ENCODE measurements at places on chromosomes 3 and 15.
A peak's percentile ranks its signal among the peaks of the same experiment; 100 is the strongest.

DNA sequence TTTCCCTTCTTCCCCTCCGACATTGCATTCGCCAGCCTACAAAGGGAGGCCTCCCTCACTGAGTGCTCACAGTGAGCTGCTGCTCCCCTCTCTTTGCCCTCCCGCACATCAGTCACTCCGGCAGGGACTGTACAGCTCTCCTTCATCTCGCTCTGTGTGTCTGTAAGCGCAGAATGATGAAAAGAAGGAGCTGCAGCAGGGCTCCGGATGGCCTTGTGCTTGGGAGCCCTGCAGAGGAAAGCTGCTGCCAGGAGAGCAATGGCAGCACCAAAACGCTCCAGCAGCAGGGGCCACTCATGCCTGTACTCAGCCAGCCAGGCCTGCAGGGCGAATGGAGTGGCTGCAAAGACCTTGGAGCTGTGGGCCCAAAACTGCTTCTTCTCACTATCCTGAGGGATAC, 107.0 kb upstream of the NSMCE3 start:
- no peak for DNase-seq

DNA sequence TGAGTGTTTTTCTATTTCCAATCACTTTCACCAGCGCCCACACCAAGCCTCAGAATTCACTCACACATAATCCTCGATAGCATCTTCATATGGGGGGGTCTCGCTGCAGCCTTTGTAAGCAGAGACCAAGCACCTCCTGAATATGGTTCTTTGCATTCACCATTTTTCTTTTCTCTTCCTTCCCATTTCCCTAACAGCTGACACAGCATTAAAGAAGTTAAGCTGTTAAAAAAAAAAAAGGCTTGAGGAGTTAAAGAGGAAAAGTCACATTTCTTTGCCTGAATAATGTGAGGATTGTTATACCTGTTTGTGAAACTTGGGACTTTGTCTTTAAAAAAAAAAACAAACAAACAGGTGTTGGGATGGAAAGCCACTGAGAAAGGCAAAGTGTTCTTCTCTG, 41.6 kb downstream of the RFTN1 start:
- no peak for DNase-seq

GRCh38 chr3:54917862-54918261, 10.0 kb downstream of the LRTM1 start:
- DNase-seq = no peak

- DNase-seq = no peak
Observed at GRCh38 chr15:31374986-31375385, 48.4 kb downstream of the KLF13 start.

GRCh38 chr15:32120577-32121383, 90.5 kb downstream of the CHRNA7 start:
- no peak for DNase-seq

GRCh38 chr15:61853195-61853594, 207.1 kb downstream of the VPS13C start:
- no peak for DNase-seq

- DNase-seq = no peak
Observed at GRCh38 chr3:39592311-39593050, 125.0 kb downstream of the MOBP start.

- no peak for DNase-seq
Observed at GRCh38 chr3:94234177-94234788, 171.4 kb downstream of the NSUN3 start.

- no peak for DNase-seq
Observed at GRCh38 chr3:188037965-188038581, 115.9 kb upstream of the LPP start.

- DNase-seq = no peak
Observed at GRCh38 chr15:98597666-98598065, 50.7 kb upstream of the IGF1R start.

- peak; percentile 42 for DNase-seq
Observed at GRCh38 chr3:128698211-128699047, 27.6 kb upstream of the RAB7A start.

- DNase-seq = no peak
Observed at GRCh38 chr3:133158686-133159085, 120.5 kb downstream of the TMEM108 start.

DNA sequence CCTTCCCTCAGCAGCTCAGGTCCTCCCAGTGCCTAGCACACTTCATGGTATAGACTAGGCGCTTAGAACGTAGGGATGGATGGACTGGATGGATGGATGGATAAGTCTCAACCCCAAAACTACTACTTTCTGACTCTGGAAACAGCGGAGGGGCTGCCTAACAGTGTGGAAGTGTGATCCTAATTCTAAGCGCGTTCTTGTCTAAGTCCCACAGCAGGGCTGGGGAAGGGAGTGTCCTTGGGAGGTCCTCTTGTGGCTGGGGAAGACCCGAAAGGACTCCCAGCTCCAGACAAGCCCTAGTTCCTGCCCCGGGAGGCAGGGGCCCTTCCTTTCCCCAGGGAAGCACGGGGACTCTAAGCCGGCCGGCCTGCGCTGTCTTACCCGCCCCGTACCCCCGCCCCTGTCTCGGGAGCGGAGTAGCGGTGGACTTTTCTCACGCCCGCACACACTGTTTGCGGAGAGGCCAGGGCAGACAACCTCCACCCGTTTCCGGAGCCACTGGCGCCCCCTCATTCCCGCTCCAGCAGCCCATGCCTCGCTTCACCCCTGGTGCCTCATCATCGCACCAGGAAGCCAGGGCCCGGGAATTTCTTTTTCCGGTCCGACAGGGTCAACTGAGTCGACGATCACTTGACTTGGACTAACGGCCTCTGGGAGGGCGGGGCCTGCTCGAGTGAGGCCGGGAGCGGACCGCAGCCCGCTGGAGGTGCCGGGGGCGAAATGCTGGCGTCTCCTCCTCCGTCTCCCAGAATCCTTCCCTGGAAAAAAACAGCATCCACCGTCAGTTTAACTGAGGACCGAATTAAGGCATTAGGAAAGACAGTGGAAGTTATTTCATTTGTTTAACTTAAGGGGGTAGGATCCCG, 133.3 kb downstream of the TBC1D2B start:
- peak; percentile 56 for DNase-seq

- no peak for DNase-seq
Observed at GRCh38 chr15:93298901-93299300, 209.9 kb upstream of the RGMA start.

DNA sequence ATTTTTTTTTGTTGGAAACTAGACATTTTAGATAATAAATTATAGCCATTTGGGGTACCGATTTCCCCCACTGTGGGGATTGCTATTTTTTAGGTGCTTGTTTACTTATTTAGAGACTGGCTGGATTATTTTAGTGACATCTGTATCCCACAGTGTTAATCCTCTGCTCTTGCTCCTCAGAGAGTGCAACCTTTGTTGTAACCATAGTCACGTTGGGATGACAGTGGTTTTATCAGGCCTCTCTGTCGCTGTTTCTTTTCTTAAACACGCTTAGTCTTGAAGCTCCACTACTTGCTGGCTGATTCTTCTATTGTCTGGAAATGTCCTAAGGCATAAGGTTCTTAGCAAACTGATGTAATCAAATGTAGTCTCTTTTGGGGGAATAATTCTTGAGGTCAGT, 451.6 kb upstream of the SEMA6D start:
- no peak for DNase-seq

DNA sequence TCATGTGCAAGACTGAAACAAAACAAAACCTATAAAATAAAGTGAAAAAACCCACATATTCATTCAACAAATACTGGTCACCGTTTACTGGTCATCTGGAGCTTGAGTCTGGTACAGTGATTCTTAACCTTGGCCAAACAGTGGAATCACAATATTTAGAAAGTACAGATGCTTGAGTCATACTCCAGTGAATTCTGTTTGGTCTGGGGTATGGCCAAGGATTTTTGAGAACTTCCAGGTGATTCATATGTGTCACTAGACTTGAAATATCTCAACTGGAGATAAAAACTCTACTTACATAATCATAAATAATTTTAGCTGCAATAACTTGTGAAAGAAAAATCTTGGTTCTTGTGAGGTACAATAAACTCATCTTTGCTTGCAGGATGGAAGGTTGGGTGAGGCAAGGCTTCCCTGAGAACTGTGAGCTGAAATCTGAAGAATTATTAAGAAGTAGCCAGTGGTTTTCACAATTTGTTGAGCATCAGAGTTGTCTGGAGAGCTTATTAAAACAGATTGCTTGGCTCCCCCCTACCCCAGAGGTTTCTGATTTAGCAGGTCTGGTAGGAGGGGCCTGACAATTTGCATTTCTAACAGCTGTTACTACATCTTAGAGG, 9.6 kb downstream of the NEK11 start:
- DNase-seq = no peak

GRCh38 chr3:59783468-59783988, 733.7 kb upstream of the CFAP20DC start:
- peak; percentile 45 for DNase-seq

GRCh38 chr3:109851854-109852253, 514.5 kb upstream of the DPPA4 start:
- no peak for DNase-seq

GRCh38 chr3:23739536-23739935, 66.2 kb upstream of the UBE2E1 start:
- DNase-seq = no peak

- no peak for DNase-seq
Observed at GRCh38 chr3:171456765-171457606, 3.2 kb downstream of the TNIK start.

- no peak for DNase-seq
Observed at GRCh38 chr15:43493703-43494472, 932 bp upstream of the TP53BP1 start.

DNA sequence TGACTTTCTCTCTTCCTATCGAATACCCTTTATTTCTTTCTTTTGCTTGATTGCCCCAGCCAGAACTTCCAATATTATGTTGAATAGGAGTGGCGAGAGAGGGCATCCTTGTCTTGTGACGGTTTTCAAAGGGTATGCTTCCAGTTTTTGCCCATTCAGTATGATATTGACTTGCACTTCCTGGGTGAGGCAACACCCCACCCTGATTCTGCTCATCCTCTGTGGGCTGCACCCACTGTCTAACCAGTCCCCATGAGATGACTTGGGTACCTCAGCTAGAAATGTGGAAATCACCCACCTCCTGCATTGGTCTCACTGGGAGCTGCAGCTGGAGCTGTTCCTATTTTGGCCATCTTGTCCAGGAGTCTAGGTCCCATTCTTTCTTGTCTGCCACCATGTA, 44.8 kb upstream of the KCNH8 start:
- no peak for DNase-seq

GRCh38 chr3:188950832-188951489, 220.8 kb upstream of the TPRG1 start:
- no peak for DNase-seq

GRCh38 chr3:70360979-70361760, 48.7 kb upstream of the MDFIC2 start:
- no peak for DNase-seq

DNA sequence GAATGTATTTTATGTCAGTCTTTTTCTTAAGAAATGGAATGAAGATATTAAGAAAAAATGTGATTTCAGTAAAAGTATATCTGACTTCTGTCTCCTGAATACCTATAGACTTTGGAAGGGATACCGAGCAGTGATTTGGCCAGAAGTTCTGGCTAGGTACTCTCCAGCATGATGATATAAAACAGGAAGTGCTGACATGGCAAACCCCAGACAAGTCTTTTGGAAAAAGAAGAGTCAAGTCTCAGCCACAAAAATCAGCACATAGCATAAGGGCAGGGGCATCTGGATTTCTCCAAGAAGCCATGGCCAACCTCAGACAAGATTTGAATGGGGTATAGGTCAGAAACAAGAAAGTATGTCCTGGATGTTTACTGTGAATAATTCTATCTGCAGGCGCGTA, 643.3 kb upstream of the ARRDC4 start:
- DNase-seq = no peak

GRCh38 chr15:72237853-72238224, 6.8 kb upstream of the PKM start:
- no peak for DNase-seq

GRCh38 chr15:74422652-74423430, 10.9 kb downstream of the SEMA7A start:
- no peak for DNase-seq

- no peak for DNase-seq
Observed at GRCh38 chr3:2540115-2540514, 441.4 kb downstream of the CNTN4 start.

DNA sequence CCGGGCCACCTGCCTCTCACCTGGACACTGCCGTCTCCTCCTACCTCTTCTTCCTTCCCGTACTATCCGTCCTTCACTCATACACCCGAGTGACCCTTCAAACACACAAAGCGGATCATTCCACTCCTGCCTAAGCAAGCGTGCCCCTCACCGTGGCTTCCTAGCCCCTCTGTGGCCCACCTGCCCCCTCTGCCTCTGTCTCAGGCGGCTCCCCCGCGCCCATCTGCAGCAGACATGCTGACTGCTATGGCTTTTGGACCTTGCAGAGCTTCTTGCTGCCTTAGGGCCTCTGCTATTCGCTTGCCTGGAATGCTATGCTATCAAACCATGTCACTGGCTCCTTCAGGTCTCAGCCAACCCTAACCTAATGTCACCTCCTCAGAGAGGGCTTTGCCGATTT, 38.1 kb downstream of the SLC28A1 start:
- DNase-seq = no peak

DNA sequence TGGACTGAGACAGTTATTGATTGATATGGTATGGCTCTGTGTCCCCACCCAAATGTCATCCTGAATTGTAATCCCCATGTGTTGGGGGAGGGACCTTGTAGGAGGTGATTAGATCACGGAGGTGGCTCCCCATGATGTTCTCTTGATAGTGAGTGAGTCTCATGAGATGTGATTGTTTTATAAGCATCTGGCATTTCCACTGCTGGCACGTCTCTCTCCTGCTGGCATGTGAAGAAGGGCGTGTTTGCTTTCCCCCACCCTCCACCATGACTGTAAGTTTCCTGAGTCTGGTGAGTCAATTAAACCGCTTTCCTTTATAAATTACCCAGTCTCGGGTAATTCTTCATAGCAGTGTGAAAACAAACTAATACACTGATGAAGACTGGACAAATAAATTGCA, 105.6 kb upstream of the MELTF start:
- DNase-seq = no peak

- DNase-seq = peak; percentile 42
Observed at GRCh38 chr3:43855674-43856299, 165.0 kb downstream of the ABHD5 start.

DNA sequence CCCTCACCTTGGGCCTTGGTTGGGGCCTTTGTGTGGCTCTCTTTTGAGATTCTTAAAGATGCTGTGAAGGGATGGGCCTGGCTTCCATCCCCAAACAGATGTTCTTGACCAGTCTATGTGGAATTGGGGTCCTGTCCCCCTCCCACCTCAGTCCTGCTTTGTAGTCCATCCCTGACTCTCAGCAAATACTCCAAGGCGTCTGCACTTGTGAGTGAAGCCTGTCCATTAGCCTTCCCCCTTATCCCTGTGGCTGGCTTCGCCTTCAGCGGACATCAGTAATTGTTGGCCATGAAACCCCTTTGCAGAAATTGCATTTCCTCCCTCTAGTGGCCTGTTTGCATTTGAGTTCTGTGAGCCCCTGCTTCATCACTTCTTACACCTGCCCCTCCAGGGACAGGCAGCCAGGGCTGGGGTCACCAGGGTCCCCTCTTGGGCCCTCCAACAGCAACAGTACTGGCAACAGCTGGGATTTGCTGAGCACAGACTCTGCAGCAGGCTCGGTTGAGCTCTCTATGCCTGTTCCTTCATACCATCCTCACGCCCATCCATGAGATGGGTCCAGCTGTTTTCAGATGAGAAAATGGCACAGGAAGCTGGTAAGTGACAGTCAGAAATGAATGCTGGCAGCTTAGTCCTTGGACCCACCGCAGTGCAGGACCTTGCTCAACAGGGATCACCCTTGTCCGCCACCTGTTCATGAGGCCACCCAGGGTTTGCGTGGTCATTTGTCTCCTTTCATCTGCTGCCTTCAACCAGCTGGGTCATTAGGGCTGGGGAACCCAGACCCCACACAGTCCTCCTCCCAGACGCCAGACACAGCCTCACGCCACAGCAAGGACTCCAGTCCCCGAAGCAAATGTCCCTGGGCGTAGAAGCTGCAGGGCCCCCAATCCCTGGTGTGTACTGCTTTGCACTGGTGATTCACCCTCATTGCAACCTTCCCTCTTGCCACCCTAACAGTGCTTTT, 8.9 kb upstream of the LRRK1 start:
- no peak for DNase-seq

All from activated naive CD8-positive, alpha-beta T cell treated with anti-CD3 and anti-CD28 coated beads, Interleukin-2, amount 10 ng/mL, durations not matched to agents 7 days and 5 days (primary cell).